SW480 (cell line): ENCODE measurements at places on chromosomes 3 and 15.

GRCh38 chr3:135310317-135310716, 515.3 kb downstream of the EPHB1 start:
- peak; percentile 33 for DNase-seq

DNA sequence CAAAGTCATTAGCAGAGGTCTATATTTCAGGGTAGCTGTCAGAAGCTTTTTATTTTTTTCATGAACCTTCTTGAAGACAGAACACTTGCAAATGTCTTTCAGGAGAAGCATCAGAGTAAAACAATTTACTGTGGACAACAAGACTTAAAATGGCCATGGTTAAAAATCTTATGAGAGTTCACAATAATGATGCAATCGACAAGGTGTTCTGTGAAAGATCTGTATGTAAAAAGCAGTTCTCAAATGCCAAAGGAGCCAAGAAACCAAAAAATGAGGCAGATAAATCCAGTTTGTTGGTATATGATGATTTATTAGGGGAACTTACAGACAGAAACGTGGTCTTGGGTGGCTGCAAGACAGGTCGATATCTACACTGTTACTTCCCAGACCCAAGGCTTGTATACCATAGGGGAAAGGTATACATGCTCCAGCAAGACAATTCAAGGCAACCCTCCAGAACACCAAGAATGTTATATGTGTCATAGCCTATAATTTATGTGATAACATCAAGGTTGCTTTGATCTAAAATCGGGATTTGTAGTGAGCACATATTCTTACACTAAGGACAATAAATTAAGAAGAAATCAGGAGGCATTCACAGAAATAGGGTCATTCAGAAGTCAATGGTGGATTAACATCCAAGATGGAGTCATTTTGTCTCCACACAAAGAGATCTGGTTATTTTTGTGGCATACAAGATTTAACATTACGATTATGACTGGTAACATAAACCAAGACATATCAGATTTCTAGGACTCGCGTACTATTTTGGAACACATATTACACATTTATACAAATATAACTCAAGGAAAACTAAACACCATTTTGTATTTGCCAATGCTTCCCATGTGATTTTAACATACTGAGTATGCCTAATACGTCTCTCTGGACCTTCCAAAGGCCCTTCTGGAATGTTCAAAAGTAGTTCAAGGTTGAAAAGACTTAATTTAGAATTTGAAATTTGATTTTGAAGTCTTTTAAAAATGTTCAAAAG, 316.4 kb downstream of the THSD4 start:
- DNase-seq: no peak

DNA sequence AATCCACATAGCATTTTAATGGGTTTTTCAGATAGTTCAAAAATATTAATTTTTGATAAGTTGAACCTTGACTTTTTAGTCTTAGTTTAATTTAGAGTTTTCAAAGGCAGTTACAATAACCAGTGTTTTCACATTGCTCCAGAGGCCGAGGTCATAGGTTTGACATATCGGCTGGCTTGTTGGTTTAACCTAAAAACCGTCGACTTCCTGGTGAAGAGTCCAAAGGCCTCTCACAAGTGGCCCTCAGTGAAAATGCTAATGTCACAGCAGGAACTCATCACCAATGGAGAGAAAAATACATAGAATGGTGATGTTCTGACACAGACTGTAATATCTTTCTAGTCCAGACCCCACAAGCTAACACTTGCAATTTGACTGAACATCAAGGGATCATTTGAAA, 642.3 kb downstream of the PLOD2 start:
- DNase-seq: no peak

DNA sequence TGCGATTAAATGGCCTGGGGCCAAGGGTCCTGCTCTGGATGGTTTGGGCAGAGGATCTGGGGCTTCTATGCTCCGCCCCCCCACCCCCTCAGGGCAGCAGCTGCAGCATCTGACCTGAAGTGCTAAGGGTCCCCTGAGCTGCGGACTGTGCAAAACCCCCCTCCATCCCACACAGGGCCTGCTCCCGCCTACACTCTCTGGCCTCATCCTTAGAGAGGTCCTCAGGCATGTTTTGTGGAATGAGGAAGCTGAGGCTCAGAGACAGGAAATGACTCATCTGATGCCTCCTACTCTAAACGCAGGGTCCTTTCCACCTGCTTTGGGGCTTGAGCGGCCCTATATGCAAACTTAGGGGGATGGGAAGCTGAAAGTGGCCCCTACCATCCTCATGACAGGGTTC, 59.5 kb upstream of the CTSH start:
- DNase-seq: peak; percentile 67

DNA sequence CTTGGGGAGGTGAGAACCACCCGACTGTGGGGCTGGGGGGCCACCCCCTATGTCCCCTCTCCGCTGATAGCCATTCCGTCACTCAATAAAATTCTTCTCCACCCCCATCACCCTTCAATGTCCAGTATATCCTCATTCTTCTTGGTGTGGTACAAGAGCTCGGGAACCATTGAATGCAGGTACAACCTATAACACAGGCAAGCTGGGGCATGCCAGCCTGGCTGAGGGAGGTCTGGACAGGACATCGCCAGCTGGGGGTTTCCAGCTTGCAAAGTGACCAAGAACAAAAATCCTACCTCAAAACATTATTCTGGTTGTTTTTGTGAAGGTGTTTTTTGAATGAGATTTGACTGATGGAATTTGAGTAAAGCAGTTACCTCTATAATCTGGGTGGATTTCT, 19.6 kb upstream of the BDH1 start:
- no peak for DNase-seq
